ENCODE measurements at places on chromosomes 6 and 20.

DNA sequence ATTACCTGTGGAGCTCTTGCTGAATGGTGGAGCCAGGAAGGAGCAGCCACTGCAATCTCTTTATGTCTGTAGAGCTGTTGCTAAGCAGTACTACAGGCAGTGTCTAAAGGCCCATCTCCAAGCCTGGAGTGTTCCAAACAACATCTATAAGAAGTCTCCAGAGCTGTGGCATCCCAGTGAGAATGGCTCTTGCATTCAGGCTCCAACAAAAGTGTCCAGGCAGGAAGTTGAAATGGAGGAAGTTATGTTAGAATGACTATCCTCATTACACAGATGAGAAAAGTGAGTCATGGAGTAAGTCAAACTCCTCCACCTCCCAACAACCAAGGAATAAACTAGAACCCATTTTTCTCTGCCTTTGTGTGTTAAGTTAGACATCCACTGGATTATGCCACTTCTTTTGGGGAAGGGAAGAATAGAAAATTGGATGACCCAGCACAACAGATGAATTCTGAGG lies 288.5 kb upstream of the STXBP5 start:
- DNase-seq, result no peak

GRCh38 chr6:53544217-53544469 lies 758 bp downstream of the GCLC start:
- no peak for DNase-seq

DNA sequence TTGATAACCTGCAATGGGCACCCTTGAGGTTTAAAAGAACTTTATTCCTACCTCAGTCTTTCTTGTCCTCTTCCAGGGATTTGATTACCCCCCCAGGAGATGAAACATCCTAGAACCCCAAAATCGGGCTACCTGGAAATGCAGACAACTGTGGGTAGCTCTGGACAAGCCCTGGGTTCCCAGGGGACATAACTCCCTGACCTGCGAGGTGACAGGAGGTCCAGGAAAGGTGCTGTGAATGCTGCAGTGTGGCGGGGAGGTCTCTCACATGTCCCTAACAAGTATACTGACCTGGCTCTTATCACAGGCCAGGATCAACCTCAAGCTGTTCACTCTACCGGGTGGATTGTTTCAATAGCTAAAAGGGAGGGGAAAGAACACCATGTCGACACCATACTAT lies 11.6 kb downstream of the JAG1 start:
- no peak for DNase-seq

DNA sequence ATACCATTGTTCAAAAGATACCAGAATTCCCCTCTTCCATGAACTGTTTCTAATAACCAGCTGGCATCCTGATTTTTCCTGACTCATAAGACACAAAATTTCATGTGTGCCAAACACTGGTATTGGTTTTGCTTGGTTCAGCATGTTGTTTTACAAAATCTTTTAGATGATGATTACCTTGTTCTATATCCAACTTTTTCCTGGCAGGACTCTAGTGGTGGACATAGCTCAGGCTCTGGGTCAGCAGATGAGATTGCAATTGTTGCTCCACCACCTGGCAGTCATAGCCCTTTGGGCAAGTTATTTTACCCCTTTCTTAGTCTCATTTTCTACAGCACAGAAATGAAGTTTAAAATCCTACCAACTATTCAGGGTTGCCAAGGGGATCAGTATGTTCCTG lies 6.2 kb downstream of the TRIM38 start:
- no peak for DNase-seq

GRCh38 chr20:9409352-9409751 lies 105.0 kb upstream of the LAMP5 start:
- DNase-seq, result no peak

GRCh38 chr6:153511896-153512496 lies 380.9 kb upstream of the RGS17 start:
- DNase-seq, result no peak

DNA sequence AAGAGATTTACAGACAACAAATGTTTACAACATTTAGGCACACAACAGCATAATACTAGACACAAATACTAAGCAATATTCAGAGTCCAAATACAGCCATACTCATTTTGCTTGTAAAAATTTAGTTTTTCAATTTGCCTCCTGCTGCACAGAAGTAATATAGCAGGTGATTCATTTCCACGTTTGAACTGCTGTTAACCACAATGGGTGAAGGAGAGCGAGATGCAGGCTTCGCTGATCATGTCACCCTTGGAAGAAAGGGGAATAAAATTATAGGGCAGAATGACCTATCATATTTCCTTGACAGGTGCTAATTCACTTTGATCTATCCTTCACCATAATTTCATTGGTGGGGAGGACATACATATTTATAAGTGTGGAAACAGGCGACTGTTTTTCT lies 643.8 kb upstream of the AGPAT4 start:
- no peak for DNase-seq

DNA sequence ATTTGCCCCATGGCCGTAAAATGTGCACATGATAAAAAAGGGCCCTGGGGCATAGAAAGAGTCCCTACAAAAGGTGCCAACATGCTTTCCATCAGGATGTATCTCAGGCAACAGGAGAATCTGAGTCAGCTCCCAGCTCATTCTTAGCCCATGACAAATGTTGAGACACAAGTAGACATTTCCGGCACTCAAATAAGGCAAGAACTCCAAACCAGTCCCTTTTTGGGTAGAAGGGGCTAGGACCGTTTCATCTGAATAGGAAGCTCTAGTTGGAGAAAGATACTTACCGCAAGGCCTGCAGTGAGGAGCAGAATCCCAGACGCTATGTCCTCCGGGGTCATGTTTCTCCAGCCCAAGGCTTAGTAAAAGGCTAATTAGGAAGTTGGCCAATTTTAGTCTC lies 261.0 kb upstream of the RIN2 start:
- no peak for DNase-seq

- DNase-seq, result no peak
Measured at GRCh38 chr20:43040427-43040826, 149.3 kb downstream of the PTPRT start.

- DNase-seq, result no peak
Measured at GRCh38 chr6:43758617-43759050, 11.4 kb upstream of the VEGFA start.

DNA sequence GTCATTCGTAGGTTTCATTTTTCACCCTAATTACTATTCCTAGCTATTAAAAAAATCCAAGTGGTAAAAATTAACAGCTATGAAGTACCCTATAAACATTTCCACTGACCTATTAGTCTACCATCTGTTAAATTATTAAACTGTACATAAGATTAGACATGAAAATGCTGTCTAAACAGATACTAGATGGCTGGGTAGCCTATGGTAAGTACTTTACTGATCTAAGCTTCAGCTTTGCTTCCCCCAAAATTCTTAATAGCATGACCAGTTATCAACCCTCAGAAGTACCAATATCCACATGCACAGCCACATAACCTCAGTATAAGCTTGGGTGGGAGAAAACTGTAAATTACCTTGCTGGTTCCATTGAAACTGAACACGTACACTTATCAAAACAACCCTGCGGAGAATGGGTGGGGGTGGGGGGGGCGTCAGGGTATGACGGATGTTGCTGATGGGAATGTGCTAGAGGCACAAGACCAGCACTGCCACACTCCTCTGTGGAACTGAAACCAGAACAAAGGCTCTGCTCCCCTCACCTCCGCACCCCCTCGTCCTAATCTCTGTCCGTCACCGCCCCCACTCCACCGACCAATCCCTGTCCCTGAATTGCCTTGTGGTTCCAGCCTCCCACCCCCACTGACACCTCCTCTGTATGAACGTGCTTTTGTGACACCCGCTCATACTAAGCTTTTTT lies 45.3 kb downstream of the B4GALT5 start:
- no peak for DNase-seq

DNA sequence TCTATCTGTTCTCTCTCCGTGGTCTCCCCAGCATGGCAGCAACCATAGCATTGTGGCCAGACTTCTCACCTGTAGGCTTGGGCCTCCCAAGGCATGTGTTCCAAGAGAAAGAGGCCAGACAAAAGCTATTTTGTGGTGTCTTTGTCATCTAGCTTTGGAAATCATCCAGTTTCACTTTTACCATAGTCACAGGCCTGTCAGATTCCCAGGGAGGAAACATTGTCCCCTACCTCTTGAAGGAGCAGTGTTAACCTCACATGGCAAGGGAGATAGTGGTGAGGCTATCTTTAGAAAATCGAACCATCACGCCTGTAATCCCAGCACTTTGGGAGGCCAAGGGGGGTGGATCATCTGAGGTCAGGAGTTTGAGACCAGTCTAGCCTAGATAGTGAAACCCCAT lies 42.3 kb upstream of the RALGAPA2 start:
- DNase-seq, result no peak

DNA sequence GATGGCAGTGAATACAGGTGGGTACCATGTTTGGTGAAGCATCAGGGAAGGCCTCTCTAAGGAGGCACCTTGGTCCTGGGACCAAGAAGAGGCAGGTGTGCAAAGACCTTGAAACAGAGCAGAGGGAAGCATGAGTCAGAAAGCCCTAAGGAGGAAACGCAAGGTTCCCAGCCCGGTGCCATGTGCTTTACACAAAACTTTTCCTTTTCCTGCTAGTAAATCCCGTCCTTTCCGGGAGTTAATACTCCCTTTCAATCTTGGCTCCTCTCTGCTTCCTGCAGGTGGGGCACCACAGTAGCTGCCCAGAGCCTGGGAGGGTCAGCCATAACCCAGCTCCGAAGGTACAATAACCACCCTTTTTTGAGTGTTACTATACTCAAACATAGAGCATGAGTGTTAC lies 19.4 kb upstream of the SLC23A2 start:
- DNase-seq, result no peak

GRCh38 chr6:10400330-10400729 lies 14.5 kb downstream of the TFAP2A start:
- no peak for DNase-seq

- no peak for DNase-seq
Measured at GRCh38 chr6:34462551-34462971, 3.3 kb upstream of the PACSIN1 start.

- DNase-seq, result no peak
Measured at GRCh38 chr20:2460752-2461424, 9.7 kb downstream of the SNRPB start.

- no peak for DNase-seq
Measured at GRCh38 chr6:35733633-35734032, 3.2 kb upstream of the ARMC12 start.

DNA sequence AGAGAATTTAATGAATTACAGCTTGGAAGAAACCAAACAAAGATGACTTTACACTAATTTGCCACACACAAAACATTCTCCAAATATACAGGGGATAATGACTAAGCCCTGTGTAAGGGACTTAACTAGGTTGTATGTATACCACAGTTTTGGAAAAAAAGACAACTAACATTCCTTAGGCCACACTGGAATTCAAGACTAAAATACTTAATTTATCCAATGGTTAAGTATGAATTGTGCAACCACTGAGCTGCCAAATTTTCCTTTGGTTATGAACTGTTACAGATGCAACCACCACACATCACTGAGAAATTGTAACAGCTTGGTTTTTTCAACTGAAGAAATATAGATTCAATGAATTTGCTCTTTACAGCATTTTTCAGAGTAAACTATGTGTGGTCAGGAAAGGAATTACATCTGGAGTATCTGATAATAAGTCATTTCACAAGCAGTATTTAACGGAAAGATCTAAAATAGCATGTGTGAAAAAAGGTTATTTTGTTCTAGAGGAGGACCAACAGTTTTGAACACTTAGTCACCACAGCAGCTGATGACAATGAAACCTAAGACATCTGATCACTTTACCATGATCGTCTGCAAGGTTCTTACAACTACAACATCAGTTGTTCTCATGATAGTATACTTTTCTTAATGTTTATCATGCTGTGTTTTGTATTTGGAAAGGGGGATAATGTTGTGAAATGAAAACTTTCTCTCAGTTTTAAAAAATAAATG lies 318.8 kb downstream of the BCKDHB start:
- DNase-seq, result no peak

DNA sequence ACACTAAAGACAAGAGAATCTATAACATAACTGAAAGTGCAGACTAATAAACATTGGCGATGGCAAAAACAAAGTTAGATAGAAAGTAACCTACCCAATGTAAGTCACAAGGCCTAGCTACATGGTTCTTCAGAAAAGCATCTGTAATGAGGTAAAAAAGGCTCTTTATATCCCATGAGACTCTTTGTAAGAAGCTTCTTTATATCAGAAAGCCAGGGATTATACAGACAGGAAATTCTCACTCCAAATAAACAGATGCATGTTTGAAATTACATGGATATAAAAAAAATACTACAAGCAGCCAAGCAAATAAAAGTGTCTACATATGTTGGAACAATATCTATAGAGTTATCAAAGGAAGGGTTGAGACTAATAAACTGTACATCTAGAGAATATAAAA lies 284.9 kb upstream of the NRSN1 start:
- DNase-seq, result no peak

- no peak for DNase-seq
Measured at GRCh38 chr20:57619051-57619831, 985 bp downstream of the ZBP1 start.

DNA sequence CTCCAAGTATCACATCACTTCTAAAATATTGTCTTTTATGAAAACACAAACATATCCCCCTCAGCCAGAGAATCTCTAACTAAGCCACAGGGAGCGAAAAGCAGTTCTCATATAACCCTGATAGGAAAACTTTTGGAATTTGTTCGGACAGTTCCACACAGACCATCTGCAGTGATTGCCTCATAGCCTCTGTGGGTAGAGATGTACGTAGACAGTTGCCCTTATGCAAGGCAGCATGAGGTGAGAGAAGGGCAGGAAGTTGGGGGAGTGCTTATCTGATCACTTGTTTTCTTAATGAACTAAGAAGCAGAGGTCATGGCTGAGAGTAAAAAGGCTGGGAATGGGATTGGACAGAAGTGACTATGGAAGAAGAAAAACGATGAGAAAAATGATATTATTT lies 39.6 kb downstream of the SLC23A2 start:
- DNase-seq, result no peak

DNA sequence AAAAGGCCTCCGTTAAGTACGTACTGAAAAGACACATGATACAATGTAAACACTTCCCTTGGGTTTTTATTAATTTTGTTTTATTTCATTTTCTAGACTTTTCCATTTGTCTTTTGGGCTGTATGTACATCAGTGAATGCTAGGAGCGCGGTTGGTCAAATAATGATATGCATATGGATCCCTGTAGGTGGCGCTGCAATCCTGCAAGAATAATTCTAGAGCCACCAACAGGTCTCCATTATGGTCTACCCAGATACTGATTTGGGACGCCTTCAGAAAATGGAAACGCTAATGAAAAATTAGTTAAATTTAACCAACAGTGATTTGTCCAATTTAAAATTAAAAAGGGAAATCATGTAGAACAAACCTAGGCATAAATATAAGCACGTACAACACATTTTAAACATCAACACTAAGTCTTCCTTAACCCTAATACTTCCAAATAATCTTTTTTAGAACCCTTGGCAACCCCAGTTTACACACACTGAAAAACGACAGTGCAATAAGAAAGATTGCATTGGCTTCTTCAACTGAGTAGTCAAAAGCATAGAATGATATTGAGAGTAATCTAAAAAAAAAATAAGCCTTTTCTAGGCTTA lies 433.5 kb downstream of the RFPL4B start:
- DNase-seq, result peak; percentile 8

- DNase-seq, result no peak
Measured at GRCh38 chr6:47091886-47092668, 49.9 kb upstream of the ADGRF1 start.
